ENCODE measurements at places on chromosomes 3 and 15. TPM values are rescaled to one million over a fixed set of nuclear protein-coding genes. Genes with fewer than 3 reads are reported as not detected.

Gene FEZF2
- polyA plus RNA-seq, result not detected

DNA sequence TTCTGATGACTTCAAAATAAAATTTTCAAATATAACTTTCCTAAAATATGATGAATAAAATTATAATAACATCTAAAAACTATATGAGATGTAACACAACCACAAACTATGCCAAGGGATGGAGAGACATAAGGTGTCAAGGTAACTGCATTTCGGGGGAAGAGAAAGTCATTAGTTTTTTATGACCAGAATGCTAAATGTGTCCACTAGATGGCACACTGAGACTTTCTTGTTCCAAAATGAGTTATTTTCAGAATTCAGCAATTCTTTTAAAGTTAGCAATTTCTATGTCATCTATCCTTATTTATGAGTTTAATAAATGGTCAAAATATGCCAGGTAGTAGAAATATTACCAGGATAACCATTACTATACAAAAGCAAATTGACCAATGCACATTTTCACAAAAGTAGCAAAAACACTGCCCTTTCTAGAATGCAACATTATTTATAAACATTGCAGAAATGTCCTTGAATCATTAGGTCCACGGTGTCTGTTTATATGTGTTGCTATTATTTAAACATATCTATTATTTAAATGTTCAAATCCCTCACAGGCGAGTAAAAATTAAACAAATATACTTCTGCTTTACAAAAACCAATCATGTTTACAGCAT lies 374.2 kb downstream of the PLCL2 start:
- no peak overlapping the region for H3K4me3 ChIP-seq
- H3K4me1 ChIP-seq, result peaks cover 4% of the 10 kb centered on the region
- peak; percentile 48 for DNase-seq
- H3K27ac ChIP-seq, result no peak overlapping the region
- no peaks in the 10 kb centered on the region for H3K27me3 ChIP-seq

GRCh38 chr15:97652700-97653167 lies 307.8 kb upstream of the ARRDC4 start:
- peaks cover 7% of the 10 kb centered on the region for H3K4me1 ChIP-seq
- H3K27ac ChIP-seq, result no peak overlapping the region
- H3K4me3 ChIP-seq, result peak overlapping the region; percentile 32
- peaks cover 35% of the 10 kb centered on the region for H3K27me3 ChIP-seq

DNA sequence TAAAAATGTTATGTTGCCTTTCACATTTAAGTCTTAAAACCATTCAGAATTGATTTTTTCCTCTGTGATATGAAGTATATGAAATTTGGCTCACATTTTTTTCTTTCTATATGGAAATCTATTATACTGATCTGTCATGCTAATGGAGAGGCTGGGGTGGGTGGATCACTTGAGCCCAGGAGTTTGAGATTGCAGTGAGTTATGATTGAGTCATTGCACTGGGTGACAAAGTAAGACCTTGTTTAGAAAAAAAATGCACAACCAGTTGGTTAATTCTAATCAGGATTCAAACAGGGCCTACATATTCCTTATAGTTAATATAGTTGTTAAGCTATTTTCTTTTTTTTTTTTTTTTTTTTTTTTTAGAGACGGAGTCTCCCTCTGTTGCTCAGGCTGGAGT lies 230.5 kb downstream of the MFSD1 start:
- H3K27me3 ChIP-seq, result no peaks in the 10 kb centered on the region
- H3K4me1 ChIP-seq, result no peaks in the 10 kb centered on the region
- H3K4me3 ChIP-seq, result no peak overlapping the region
- no peak overlapping the region for H3K27ac ChIP-seq

Gene ACTR8
- polyA plus RNA-seq, result 17.2 TPM

All from hepatocyte (in vitro differentiated cells).